ENCODE measurements at places on chromosomes 12 and 14. TPM values are rescaled to one million over a fixed set of nuclear protein-coding genes. Genes with fewer than 3 reads are reported as not detected.

HCAR3 gene
- total RNA-seq = not detected

KRT74 gene
- total RNA-seq = not detected

ITGB7 gene
- total RNA-seq = 0.42 TPM

HOXC4 gene
- 1.1 TPM for total RNA-seq

PZP gene
- not detected for total RNA-seq

TAS2R50 gene
- 8.6 TPM for total RNA-seq

All from smooth muscle cell of the umbilical artery (primary cell).